ENCODE measurements at places on chromosomes 13 and 19.

DNA sequence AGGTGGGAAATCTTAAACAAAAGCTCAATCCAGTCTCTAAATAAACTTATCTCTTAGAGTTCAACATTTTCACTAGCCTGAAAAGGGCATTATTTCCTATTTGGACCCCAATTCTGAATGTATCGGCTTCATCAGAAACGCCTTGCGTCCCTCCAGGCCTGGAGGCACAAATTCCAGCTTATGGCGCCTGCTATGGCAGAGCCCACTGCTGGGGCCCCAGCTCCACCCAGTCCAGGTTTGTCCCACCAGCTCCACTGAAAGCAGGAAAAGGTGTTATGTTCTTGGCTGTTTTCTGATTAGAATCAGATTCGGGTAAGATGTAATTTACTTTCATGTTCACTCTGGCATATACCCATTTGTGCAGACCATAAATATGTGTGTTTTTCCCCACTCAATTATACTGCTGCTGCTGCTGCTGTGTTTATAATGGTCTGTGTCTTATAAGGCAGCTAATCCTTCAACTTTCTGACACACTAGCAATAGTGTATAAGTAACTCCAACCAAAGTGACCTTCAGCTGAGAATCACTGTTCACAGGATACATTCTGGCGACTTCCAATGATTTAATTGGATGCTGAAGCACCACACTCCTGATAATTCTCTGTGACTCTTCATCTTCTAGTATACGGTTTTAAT, 6.4 kb downstream of the IRS2 start:
- DNase-seq = no peak

- DNase-seq = peak; percentile 91
These were observed 86.0 kb downstream of the GADD45B start for GRCh38 chr19:2561895-2562294.

GRCh38 chr19:38417544-38418506, 8.2 kb downstream of the RASGRP4 start:
- no peak for DNase-seq

- no peak for DNase-seq
These were observed 88.4 kb downstream of the DNAJC15 start for GRCh38 chr13:43111559-43112400.
